ENCODE measurements at places on chromosomes 3 and 15. TPM values are rescaled to one million over a fixed set of nuclear protein-coding genes. Genes with fewer than 3 reads are reported as not detected.

The SUCNR1 gene
- 0.19 TPM for total RNA-seq

The PTPRG gene
- 51.9 TPM for total RNA-seq

The SERPINI2 gene
- total RNA-seq: not detected

The APOD gene
- 591 TPM for total RNA-seq

The TMEM40 gene
- not detected for total RNA-seq

The C3orf85 gene
- total RNA-seq: not detected

The MASP1 gene
- 3.3 TPM for total RNA-seq

The ADCY5 gene
- total RNA-seq: 177 TPM

The SCAANT1 gene
- total RNA-seq: not detected

The DNAH12 gene
- not detected for total RNA-seq

The MCTP2 gene
- total RNA-seq: 14.6 TPM

DNA sequence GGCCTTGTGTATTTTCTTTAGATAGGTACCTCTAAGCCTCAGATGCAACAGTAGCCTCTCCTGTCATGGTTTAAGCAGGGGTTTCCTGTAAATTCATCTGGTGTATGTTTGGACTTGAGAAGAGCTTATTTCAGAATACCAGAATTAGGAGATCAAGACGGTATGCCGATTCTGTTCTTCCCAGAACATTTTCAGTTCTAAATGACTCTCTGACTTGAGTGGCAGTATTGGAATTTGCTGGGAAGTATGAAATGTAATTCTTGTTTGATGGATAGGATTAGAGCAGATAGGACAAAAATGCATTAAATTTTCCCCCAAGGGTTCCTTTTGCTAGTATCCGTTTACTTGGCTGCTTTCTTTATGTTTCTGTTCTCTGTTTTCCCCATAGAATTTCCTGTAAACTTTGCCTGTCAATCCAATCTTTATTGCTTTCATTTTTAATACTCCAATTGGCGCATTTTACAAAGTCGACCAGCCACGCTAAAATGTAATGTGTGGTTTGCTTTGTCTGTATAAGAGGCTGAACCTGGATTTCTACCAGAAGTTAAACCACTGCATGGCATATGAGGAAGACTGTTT, 612.2 kb downstream of the RBMS3 start:
- DNase-seq: no peak

- no peak for DNase-seq
Measured at GRCh38 chr3:144162042-144162441, 190.4 kb downstream of the DIPK2A start.

DNA sequence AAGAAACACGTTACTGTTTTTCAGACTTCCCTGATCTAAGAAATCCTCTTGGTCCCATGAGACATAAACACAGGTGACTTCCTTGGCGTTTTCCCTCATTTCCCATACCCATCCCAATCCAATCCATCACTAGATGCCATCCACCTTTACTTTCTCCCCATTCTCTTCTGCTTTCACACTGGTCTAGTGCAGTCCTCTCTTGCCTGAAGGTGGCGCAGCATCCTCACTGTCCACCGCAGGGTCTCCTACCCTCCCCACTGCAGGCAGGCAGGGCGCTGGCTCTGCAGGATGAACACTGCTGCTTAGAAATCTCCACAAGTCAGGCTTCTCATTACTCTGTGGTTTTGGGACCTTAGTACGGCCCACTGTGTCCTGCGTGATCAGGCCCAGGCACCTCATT, 58.2 kb downstream of the RAB7A start:
- no peak for DNase-seq

DNA sequence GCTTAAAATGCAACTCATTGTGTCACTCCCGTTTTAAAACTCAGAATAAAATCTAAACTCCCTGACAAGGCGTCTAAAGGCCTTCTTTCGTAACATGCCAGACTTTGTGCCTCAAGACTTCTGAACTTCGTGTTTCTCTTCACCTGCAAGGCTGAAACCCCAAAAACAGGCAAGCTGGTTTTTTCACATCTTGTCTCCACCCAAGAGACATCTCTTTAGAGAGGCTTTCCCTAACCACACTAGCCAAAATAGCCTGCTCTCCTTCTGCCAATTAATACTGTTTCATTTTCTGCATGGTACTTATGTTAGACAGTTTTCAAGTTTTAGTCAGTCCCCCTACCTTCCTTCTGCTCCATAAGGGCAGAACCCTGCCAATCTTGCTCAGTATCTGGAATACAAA, 41.6 kb downstream of the RAF1 start:
- no peak for DNase-seq

GRCh38 chr3:52451237-52452083, 2.4 kb downstream of the TNNC1 start:
- DNase-seq: no peak

- DNase-seq: no peak
Measured at GRCh38 chr3:25592510-25592968, 72.2 kb downstream of the TOP2B start.

GRCh38 chr3:69032142-69032541, 18.7 kb upstream of the EOGT start:
- DNase-seq: no peak

DNA sequence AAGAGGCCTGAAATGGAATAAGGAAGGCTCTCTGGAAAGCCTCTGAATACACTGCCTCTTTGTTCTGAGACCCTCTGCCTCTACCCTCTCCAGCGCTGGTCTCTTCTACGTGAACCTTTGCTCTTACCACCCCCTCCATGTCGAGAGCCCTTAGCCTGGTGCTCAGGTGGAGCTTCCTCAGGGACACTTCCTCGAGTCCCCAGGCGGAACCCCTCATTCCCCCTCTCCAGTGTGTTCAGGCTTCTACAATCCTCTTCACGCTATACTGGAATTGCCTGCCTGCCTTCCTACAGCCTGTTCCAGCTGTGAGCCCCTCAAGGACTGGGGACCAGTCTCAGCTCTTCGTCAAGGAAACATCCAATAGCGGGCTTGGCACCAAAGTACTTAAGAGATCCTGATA, 7.4 kb downstream of the STIMATE start:
- no peak for DNase-seq

GRCh38 chr3:46100812-46101211, 73.5 kb upstream of the XCR1 start:
- DNase-seq: no peak

DNA sequence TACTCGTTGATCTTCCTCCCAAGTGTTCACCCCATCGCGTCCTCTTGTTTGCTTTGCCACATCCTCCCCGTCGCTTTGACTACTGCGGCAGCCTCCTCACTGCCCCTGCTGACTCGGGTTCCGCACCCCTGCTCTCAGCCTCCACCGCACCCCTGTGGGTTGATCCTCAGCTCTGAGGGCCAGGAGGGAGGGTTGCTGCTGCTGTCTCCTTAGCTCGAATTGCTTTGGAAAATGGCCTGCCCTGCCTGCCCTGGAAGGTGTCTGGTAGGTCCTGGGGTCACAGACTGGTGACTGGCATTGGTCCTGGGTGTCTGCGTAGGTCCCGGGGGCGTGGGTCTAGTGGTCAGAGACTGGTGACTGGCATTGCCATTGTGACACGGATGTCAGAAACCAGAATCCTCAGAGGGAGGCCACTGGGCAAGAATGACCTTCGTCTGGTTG, 9.4 kb downstream of the MUC4 start:
- DNase-seq: no peak

GRCh38 chr15:41790169-41790568, 15.9 kb downstream of the MAPKBP1 start:
- DNase-seq: no peak

DNA sequence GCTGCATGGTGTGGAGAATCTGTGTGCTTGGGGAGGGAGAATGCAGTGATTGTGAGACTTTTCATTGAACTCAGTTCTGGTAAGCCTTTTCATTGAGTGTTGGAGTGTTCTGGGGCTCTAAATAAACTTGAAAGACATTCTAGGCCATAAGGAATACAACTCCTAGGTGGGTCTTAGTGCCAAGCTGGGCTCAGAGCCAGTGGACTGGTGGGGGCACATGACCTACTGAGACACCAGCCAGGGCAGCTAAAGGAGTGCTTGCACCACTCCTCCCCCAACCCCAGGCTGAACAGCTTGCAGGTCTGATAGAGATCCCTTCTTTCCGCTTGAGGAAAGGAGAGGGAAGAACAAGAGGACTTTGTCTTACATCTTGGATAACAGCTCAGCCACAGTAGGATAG, 21.7 kb upstream of the KPNA4 start:
- no peak for DNase-seq

- no peak for DNase-seq
Measured at GRCh38 chr3:195119461-195120266, 151.3 kb downstream of the XXYLT1 start.

- no peak for DNase-seq
Measured at GRCh38 chr3:23501201-23501802, 298.2 kb downstream of the UBE2E2 start.

DNA sequence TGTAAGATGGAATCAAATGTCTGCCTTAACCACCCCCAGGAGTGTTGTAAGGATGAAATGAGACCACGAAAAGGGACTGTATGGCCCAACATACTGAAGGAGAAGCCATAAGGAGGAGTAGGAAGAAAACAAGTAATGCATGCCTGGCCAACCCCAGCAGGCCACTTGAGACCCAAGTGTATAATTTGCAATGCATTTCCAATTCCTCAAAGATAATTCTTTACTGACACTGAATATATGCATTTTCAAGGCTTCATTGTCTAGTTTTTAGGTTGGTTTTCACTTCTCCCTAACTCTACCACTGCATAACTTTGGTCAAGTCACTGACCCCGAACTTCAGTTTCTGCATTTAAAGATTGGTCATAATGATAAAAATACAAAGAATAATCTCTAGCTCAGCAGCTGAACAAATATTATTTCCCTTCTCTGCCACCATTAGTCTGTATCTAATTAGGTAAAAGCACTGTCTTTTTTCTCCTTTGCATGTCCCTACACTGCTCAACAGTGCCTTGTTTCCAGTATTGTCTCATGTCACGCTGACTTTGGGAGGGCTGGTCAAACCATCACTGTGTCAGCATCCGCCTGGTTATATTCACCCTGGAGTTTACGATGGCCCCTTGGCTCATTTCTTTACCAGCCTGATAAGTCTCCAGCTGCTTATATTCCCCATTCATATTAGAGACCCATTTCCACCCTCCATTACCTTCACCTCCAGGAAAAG, 378.6 kb downstream of the NTRK3 start:
- DNase-seq: no peak

DNA sequence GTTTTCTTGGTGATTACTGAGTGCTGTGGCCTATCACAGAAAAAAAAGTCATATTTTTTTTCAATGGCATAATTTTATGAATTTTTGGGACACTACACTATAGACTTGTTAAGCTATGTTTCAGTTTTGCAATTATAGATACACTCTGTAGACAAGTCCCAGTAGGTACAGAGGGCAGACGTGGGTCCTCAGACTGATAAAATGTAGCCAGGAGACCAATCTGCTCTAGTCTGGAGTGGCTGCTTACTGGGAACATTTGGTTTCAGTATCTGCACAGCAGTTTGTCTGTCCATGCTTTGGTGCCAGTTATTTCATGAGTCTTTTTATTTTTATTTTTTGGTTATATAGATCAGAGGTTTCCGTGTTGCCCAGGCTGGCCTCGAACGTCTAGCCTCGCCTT, 313.4 kb upstream of the LRRFIP2 start:
- DNase-seq: no peak

GRCh38 chr3:100891033-100891432, 102.2 kb downstream of the ABI3BP start:
- no peak for DNase-seq

- DNase-seq: no peak
Measured at GRCh38 chr3:144893980-144894379, 922.4 kb downstream of the DIPK2A start.

DNA sequence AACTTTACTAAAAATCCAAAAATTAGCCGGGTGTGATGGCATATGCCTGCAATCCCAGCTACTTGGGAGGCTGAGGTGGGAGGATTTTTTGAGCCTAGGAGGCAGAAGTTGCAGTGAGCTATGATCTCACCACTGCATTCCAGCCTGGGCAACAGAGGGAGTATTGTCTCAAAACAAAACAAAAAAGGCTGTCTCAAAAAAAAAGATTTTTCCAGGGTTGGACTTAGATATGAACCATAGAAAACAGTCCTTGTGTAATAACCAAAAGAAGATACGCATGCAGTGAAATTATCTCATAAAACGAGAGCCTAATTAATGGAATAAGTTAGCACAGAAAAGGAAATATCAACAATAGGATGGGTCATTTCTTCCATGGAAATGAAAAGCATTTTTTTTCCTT, 320.4 kb upstream of the RASGRP1 start:
- no peak for DNase-seq
